GM12865 (cell line): ENCODE measurements at places on chromosomes 12 and 14.
A peak's percentile ranks its signal among the peaks of the same experiment; 100 is the strongest.

DNA sequence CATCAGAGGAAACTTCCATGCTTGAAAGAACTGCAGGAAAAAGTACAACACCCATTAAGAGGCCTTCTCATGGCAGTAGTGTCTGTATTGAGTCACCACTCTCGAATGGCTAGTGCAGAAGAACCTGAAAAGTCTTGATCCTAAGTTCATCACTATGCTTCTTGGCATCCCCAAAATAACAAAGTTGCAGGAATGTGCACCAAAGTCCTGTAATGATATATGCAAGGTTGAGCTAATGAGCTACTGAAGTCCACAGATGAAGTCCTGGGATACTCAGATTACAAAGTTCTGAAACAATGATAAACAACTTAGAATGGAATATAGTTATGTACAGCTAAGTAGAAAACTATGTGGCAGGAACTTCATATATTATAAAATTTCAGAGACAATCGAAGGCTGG is 545.4 kb downstream of the FOXG1 start:
- no peak for DNase-seq

GRCh38 chr14:68195126-68195525 is 375.5 kb downstream of the RAD51B start:
- no peak for DNase-seq

DNA sequence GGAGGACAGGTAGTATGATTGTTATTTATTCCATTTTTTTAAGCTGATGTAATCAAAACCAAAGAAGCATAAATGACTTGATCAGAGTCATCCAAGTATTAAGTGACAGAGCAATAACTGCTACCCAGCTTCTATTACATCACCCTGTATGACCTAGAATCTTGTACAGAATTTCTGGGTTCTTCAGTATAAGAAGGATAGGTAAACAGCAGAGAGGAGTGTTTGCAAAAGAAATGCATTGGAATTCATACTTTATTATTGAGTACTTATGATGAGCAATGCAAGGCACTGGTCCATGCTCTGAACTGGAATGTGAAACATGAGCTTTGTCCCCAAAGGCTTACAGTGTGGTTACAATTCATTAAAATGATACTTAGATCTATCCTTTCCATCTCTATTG is 916.8 kb downstream of the DIO2 start:
- DNase-seq, result no peak

DNA sequence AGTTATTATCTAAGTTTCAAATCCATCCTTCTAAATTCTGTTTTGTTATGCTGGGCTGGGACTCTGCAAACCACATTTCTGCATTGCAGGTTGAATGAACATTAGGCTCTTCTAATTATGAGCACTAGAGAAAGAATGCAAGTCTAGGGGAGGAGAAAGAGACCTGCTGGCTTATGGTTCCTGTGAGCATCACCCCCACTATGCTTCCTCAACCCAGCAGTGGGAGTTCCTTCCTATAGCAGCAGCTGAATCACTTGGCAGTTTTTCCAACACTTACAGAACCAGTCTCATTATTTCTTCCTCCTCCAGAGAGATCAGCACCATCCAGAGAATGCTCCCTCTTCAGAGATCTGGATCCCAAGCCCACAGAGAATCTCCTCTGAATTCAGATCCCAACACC is 297.7 kb upstream of the CLEC14A start:
- no peak for DNase-seq

GRCh38 chr14:61526405-61527312 is 168.7 kb upstream of the HIF1A start:
- no peak for DNase-seq

- DNase-seq, result no peak
These were observed 36.4 kb downstream of the SAMD4A start for GRCh38 chr14:54603362-54603761.

DNA sequence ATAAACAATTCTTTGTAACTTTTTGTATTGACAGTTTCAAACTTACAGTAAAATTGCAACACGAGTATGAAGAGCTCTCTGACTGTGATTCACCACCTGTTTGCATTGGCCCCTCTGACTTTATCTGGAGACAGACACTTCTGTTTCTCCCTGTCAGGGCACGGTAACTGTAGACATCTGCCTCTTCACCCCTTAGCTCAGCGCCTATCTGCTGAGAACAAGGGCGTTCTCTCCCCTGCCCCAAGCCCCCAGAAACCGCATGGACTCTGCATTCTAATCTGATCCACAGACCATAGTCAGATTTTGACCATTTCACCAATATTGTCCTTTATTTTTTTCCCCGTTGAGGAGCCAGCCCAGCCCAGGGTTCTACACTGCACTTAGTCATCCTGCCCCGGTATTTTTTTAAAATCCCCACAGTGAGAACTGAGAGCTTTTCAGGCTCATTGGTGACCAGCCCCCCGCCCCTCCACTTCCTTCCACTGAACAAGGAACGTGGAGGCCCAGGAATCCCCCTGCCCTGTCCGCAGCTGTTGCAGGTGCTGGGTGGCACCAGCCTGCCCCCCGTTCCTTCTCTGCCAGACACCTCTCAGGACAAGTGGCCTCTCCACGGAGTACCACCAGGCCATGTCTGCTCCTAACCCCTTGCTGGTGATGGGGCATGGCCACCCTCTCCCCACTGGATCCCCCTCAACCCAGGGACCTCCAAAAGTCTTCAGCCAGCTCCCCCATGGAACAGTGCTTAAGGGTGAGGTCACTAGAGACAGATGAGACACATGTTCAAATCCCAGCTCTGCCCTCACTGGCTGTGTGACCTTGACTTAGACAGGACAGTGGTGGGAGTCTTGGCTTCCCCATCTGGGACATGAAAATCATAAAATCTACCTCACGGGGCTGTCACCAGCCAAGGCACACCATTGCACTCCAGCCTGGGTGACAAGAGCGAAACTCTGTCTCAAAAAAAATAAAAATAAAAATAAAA is 11.2 kb downstream of the RHOF start:
- DNase-seq, result peak; percentile 89

GRCh38 chr14:101481557-101481956 is 79.7 kb upstream of the DIO3 start:
- DNase-seq, result no peak

GRCh38 chr12:69425417-69425816 is 44.8 kb upstream of the FRS2 start:
- no peak for DNase-seq
